Heart right ventricle (tissue), 16 donors: ENCODE measurements at places on chromosomes 5 and 9. TPM values are rescaled to one million over a fixed set of nuclear protein-coding genes. Genes with fewer than 3 reads are reported as not detected.

DNA sequence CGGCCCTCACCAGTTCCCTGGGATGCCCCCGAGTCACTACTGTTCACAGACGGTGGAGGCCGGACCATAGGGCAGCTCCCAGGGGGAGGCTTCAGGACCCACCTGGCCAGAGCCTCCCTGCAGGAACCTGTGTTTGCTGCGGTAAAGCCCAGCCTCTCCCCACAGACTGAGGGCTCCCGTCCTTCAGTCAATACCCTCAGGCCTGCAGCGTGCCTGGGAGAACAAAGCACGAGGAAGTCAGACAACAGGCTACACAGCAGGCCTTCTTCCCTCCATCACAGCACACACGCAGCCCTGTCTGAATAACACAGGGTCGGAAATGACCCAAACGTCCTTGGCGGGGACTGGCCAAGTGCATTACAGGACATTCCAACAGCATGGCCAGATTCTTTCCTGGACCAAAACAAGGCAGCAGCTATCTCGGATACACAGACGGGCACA lies 34.4 kb downstream of the COL23A1 start:
- H3K4me1 ChIP-seq = peaks cover 9% of the 10 kb centered on the region
- no peak overlapping the region for H3K27ac ChIP-seq
- peaks cover 4% of the 10 kb centered on the region for H3K27me3 ChIP-seq
- H3K4me3 ChIP-seq = no peak overlapping the region
- no peaks in the 10 kb centered on the region for H3K36me3 ChIP-seq

DNA sequence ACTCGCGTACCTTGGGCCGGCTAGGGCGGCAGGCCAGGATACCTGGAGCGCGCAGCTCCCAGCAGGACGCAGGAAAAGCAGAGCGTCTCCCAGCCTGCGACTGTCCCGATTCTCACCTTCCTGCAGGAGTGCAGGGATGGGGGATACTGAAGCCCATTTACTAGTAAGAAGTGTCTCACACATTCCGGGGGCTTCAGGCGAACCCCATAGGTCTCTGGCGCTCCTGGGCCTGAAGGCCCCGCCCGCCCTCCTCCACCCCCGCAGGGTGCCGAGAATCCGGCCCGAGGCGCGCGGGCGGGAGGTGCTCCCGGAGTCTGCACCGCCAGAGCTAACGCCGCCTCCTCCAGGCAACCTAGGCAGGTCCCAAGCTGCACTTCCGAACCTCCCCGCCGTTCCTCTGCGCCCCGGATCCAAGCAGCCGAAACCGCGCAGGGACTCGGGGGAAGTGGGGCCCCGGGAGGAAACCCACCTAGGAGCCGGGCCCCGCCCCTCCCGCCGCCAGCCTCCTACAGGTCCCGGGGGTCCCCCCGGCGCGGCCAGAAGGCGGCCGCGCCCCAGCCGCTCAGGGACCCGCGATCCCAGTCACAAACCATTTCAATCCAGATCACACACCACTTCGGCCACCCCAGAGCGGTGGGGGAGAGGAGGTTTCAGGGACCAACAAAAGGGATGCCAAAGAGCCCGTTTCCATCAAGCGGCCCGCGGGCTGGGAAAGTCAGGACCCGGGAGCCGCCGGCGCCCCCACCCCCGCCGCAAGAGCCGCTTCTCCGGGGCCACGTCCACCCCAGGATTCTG lies 1.2 kb downstream of the ROR2 start:
- peaks cover 12% of the 10 kb centered on the region for H3K4me1 ChIP-seq
- peaks cover 90% of the 10 kb centered on the region for H3K27me3 ChIP-seq
- H3K4me3 ChIP-seq = peak overlapping the region; percentile 36
- no peaks in the 10 kb centered on the region for H3K36me3 ChIP-seq
- no peak for DNase-seq

The CMYA5 gene
- 1,300 TPM for total RNA-seq

The MPDZ gene
- 72.9 TPM for total RNA-seq

- H3K27ac ChIP-seq = no peak overlapping the region
- peaks cover 24% of the 10 kb centered on the region for H3K4me1 ChIP-seq
- DNase-seq = no peak
- H3K4me3 ChIP-seq = peak overlapping the region; percentile 12
Observed at GRCh38 chr5:61303346-61303745, 28.7 kb upstream of the ZSWIM6 start.

GRCh38 chr9:120365386-120365785 lies 214.6 kb downstream of the CDK5RAP2 start:
- H3K27ac ChIP-seq = no peak overlapping the region
- no peak overlapping the region for H3K4me3 ChIP-seq
- H3K4me1 ChIP-seq = no peaks in the 10 kb centered on the region
- no peaks in the 10 kb centered on the region for H3K36me3 ChIP-seq
- H3K27me3 ChIP-seq = no peaks in the 10 kb centered on the region
- no peak for DNase-seq

The FOXD4L3 gene
- total RNA-seq = not detected

GRCh38 chr5:157348049-157348400 lies 82.1 kb downstream of the CYFIP2 start:
- no peak for DNase-seq
- no peak overlapping the region for H3K4me3 ChIP-seq
- H3K27me3 ChIP-seq = no peaks in the 10 kb centered on the region
- no peak overlapping the region for H3K27ac ChIP-seq
- H3K36me3 ChIP-seq = no peaks in the 10 kb centered on the region

- no peaks in the 10 kb centered on the region for H3K36me3 ChIP-seq
- DNase-seq = no peak
- no peak overlapping the region for H3K27ac ChIP-seq
- H3K27me3 ChIP-seq = peaks cover 32% of the 10 kb centered on the region
- H3K4me3 ChIP-seq = no peak overlapping the region
Observed at GRCh38 chr5:1207555-1207954, 6.2 kb downstream of the SLC6A19 start.

GRCh38 chr9:118156846-118157245 lies 452.6 kb downstream of the TLR4 start:
- H3K27me3 ChIP-seq = no peaks in the 10 kb centered on the region
- no peaks in the 10 kb centered on the region for H3K4me1 ChIP-seq
- H3K27ac ChIP-seq = no peak overlapping the region

DNA sequence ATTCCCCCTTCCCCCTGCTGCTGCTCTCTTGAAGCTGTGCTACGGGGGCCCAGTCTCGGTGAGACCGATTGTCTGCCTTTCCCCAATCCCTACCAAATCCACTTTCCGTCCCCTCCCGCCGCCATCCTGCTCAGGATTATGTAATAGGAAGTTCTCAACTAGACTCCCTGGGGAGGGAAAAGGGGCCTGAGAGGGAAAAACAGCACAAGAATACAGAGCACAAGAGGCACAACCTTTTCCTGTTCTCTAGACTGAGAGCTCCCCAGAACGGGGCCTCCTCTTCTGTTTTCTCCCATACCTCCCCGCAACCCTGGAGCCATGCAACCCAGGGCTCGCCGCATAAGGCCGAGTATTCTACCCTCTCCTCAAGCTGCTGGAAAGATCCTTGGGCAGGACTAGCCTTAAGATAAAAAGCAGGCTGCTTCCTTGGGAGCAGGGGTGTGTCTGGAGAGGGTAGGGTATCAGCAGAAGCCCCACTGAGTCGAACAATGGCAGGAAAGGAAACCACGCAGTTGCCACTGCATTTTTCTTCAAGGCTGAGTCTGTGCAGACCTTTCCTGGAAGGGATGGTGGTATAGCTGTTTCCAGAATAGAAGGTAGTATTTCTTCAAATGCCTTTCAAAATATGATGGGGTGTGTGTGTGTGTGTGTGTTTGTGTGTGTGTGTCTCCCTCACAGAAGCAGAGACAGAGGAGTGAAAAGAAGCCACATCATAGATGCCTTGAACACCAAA lies 12.9 kb downstream of the MYORG start:
- no peaks in the 10 kb centered on the region for H3K36me3 ChIP-seq
- H3K4me3 ChIP-seq = peak overlapping the region; percentile 38
- no peaks in the 10 kb centered on the region for H3K27me3 ChIP-seq
- H3K4me1 ChIP-seq = peaks cover 26% of the 10 kb centered on the region
